ENCODE measurements at places on chromosomes 2 and 18.

- DNase-seq, result no peak
Measured at GRCh38 chr18:14074187-14074586, 58.0 kb downstream of the ZNF519 start.

DNA sequence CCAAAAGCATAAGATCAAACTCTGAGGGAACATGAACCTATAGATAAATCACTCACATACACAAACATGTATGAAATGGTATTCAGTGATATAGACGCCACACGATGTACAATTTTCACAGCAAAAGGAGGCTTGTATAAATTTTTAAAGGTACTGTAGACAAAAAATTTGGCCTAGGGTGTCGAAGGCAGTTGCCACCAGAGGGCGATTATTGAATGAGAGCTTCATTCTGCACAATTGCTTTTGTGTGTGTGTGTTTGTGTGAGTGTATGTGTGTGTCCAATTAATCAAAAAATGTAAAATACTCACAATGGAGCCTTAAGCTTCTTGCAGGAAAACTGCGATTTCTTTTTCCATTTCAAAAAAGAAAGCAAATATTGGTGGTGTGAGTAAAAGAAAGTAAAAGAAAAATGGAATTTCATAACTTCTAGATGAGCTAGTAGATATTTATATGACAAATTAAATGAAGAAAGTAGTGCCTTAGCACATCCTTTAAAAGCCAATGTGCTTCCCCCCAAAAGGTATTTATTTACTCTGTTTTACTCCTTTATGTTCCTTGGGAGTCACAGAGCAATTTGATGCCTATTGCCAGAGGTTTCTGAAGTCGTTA lies 800.1 kb downstream of the SATB2 start:
- no peak for DNase-seq

DNA sequence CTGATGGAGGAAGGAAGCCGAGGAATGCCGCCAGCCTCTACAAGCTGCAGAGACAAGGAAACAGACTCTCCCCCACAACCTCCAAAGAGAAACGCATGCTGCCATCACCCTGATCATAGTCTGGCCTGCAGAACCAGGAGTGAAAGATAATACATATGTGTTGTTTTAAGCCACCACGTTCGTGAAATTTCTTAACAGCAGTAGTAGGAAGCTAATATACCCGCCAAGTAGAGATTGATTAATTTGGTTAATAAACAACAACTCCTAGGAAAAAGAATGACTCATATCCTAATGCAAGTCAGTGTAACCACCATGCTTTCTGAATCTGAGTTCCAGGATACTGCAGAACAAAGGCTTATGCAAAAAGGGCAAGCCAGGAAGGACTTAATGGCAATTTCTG lies 36.6 kb downstream of the LONRF2 start:
- no peak for DNase-seq

- DNase-seq, result no peak
Measured at GRCh38 chr18:78642296-78642951, 337.2 kb upstream of the SALL3 start.

- DNase-seq, result no peak
Measured at GRCh38 chr2:45005261-45006002, 3.8 kb downstream of the SIX2 start.

- no peak for DNase-seq
Measured at GRCh38 chr2:169964740-169965139, 137.5 kb downstream of the UBR3 start.

DNA sequence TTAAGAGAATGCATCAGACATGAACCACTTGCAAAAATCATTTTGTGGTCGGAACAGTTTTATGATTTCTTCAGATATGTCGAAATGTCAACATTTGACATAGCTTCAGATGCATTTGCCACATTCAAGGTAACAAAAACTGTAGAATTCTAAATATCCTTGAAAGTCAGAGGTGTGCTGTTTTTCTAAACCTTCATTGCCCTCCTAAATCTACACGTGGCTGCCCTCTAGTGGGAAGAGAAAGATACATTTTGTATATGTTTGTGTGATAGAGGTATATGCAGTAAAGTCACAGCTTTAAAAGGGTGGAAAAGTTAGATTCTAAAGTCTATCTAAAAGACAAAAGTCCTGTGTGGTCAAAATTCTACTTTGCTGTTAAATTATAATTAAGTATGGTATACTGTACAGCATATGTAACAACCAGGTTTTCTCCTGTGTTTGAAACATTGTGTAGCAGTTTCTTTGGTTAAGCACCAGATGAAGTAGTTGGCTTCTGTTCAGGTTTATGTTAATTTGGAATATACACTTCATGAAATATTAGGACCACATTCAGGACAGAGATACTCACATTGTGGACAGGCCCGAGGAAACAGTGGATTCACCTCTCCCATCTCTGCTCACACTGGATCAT lies 65.9 kb upstream of the ITM2C start:
- peak; percentile 50 for DNase-seq

DNA sequence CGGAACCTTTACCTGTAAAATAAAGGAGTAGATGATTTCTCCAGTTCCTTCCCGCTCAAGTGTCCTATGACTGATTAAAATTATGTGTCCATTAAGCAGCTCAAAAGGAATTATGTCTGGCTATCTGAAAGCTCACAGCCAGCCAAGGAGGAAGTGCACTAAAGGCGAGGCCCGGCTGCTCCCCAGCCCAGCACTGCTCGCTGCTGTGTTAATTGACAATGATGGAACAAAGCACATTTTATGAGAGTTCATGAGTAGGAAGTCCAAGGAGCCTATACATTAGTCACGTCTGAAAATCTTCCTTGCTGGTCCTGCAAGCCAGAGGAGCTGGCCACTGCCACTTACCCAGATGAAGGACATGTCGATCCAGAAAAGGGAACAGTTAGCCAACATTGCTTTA lies 14.3 kb downstream of the TTC32 start:
- peak; percentile 50 for DNase-seq

DNA sequence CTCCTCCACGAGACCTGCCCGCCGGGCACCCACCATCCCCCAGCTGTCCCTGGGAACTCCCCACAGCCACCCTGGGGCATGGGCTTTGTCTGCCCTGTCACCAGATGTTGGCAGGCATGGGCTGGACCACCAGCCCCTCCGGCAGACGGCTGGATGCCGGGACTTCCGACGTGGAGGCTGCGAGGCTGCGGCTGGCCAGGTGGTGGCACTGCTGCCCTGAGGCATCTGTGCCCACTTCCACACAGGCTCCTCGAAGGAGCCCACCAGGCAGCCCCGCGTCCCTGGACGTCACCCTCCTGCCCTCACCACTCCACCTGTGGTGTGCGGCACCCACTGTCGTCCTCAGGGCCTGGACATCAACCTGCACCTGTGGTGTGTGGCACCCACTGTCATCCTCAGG lies 319.9 kb upstream of the SALL3 start:
- no peak for DNase-seq

GRCh38 chr2:97742381-97742847 lies 29.0 kb downstream of the ZAP70 start:
- DNase-seq, result peak; percentile 27

- no peak for DNase-seq
Measured at GRCh38 chr2:217725409-217725808, 277.4 kb downstream of the TNS1 start.

DNA sequence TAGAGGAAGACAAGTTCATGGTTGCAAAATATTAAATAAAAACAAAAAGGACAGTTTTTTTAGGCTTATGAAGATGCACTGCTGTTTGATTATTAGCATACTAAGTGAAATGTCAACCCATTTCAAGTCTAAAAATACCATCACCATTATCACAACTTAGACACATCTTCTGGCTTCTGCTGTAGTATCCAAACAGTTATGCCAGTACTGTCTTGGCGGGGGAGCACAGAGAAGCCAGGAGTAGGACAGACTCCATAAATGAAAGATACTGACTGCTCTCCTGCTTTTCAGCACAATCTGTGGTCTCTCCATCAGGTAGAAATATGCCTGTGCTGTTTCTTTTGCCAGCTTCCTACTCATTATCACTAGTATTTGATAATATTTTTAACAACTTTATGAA lies 179.2 kb upstream of the DSEL start:
- no peak for DNase-seq

GRCh38 chr18:74292541-74292858 lies 737 bp upstream of the CYB5A start:
- DNase-seq, result peak; percentile 7

- DNase-seq, result peak; percentile 31
Measured at GRCh38 chr2:206989311-206989710, 50.0 kb downstream of the CPO start.

GRCh38 chr2:72300147-72300684 lies 152.6 kb upstream of the CYP26B1 start:
- no peak for DNase-seq

- DNase-seq, result peak; percentile 93
Measured at GRCh38 chr18:2846636-2847316, at the start of gene EMILIN2. EMILIN2 (plus strand) TSS chr18:2847006; CDS start chr18:2847189, 183 bp downstream.

GRCh38 chr2:49226360-49226759 lies 72.0 kb upstream of the FSHR start:
- no peak for DNase-seq

- no peak for DNase-seq
Measured at GRCh38 chr2:100840519-100840918, 20.6 kb downstream of the NPAS2 start.

GRCh38 chr2:176099728-176100546 lies at the start of gene HOXD12:
HOXD12 (plus strand) TSS chr2:176099795; CDS start chr2:176099802, 7 bp downstream.
- DNase-seq, result no peak

Data from inflammatory macrophage (primary cell).